Left renal cortex interstitium (tissue), 4 donors: ENCODE measurements at places on chromosomes 1 and 21. TPM values are rescaled to one million over a fixed set of nuclear protein-coding genes. Genes with fewer than 3 reads are reported as not detected.

DNA sequence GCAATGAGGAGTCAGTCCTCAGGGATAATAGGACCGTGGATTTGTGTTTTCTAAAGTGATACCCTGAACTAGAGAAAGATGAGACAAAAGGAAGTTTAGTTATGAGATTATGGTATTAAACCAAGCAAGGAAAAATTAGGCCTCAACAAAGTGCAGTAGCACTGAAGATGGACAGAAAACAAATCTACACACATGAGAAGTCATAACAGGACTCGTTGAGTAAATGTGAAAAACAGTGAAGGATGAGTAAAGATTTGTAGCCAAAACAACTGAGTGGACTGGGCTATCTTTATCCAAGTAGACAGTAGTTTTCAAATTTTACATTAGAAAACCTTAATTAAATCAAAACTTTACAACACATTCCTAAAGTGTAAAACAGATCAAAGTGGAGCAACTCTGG lies 15.0 kb downstream of the EPRS1 start:
- no peak for DNase-seq

DNA sequence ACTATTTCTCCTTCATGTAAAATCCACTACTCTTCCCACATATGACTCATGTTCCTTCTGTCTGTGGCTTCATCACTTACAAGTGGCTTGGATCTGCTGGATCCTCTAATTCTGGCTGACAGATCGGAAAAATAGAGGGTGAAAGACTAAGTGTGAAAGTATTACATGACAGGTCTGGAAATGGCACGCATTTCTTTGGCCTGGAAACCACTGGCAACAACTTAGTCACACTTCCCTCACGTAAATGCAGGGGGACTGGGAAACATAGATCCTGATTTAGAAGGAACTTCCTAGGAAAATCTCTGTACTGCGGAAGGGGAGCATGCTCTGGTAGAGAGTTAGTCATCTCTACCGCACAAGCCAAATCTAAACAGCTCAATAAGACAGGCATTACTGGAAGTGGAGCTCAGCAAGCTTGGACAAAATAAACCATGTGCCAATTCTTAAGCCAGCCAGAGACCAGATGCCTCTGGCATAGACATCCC lies 305.4 kb upstream of the PTBP2 start:
- no peak for DNase-seq

DNA sequence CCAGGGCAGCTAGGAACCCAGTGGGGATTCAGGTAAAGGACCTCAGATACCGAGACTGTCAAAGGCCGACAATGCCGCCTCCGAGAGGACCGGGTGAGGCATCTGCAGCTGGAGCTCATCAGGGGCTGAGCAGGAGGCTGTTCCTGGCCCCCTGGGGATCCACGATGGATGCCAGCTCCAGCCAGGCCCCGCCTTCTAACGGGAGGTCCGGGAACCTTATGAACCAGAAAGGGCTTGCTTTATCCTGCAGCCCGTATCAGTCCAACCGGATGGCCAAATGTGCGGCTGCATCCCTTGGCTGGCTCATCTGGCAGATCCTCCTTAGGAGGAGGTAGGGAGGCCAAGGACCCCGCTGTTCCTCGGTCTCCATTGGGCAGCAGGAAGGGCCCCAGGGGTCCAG lies 32.0 kb downstream of the SLC45A1 start:
- DNase-seq = no peak

DNA sequence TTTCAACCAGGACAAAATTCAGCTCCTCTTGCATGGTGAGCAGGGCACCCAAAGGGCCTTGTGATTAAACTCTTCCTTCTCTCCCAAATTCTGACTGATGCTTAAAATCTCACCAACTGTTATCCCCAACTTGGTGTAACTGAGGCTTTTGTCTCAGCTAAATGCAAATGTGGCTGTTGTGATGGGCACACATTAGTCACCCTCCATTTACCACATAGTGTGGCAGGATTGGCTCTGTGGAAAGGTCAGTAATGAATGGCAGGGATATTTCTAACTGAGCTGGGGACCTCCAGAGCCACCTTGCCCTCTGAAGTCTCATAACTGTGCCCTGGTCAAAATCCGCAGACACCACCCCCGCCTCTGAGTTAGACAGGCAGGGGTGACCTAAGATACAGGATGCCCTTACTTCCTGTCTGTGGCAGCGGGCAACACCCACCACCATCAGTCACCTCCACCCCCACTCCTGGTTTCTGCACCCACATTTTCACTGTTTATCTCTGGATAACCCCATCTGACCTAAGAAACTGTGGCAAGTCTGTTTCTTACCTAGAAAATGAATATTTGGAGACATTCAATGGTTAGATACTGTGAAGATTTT lies 25.4 kb upstream of the RGS16 start:
- no peak for DNase-seq

Gene MEGF6
- 15.6 TPM for polyA plus RNA-seq

GRCh38 chr1:52296345-52296744 lies 69.7 kb downstream of the CC2D1B start:
- DNase-seq = peak; percentile 7

GRCh38 chr21:39386899-39387298 lies 38.0 kb upstream of the HMGN1 start:
- DNase-seq = no peak

DNA sequence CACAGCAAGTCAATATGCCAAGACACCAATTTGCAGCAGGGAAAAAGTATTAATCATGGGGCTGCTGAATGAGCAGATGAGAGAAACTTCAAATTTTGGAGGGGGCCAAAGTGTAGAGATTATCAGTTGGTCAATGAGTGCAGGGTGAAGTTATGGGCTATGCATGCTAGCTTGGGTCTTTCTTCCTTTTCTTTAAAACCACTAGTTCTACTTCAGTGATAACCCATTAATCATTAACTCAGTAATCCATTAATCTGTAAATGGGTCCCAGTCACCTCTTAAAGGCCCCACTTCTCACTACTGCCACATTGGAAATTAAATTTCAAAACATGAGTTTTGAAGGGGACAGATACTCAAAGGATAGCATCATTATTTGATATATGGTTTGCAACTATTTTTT lies 688.6 kb upstream of the ADGRL4 start:
- peak; percentile 21 for DNase-seq
